ENCODE measurements at places on chromosomes 12 and 14. TPM values are rescaled to one million over a fixed set of nuclear protein-coding genes. Genes with fewer than 3 reads are reported as not detected.

YBX3 gene
- total RNA-seq: 77.0 TPM

AICDA gene
- total RNA-seq: not detected

REM2 gene
- total RNA-seq: 0.26 TPM

TAS2R8 gene
- not detected for total RNA-seq

TAS2R50 gene
- total RNA-seq: 4.7 TPM

AVPR1A gene
- total RNA-seq: not detected

STAB2 gene
- not detected for total RNA-seq

TCTN2 gene
- 11.6 TPM for total RNA-seq

FAM181A gene
- not detected for total RNA-seq

CPNE6 gene
- not detected for total RNA-seq

KRT73 gene
- total RNA-seq: not detected

COL2A1 gene
- total RNA-seq: not detected

SLC38A4 gene
- 0.26 TPM for total RNA-seq

OR4M1 gene
- not detected for total RNA-seq

ACTN1 gene
- total RNA-seq: 199 TPM

ADSS1 gene
- total RNA-seq: 5.5 TPM

OR6C2 gene
- total RNA-seq: not detected

IL26 gene
- not detected for total RNA-seq

LRRC10 gene
- total RNA-seq: not detected

PTPRO gene
- total RNA-seq: 2.0 TPM

DLGAP5 gene
- 24.3 TPM for total RNA-seq

CMKLR1 gene
- 6.5 TPM for total RNA-seq

NEMP1 gene
- total RNA-seq: 11.2 TPM

DNAH10 gene
- total RNA-seq: 0.13 TPM

P2RX7 gene
- total RNA-seq: 2.2 TPM

NTS gene
- 0.44 TPM for total RNA-seq

GPR137C gene
- 0.56 TPM for total RNA-seq

OR6C4 gene
- total RNA-seq: not detected

KCNJ8 gene
- total RNA-seq: 1.2 TPM

FGD4 gene
- total RNA-seq: 61.6 TPM

C12orf56 gene
- total RNA-seq: 2.2 TPM

KLRG1 gene
- total RNA-seq: 0.53 TPM

IL22 gene
- not detected for total RNA-seq

PIK3C2G gene
- total RNA-seq: not detected

SLC7A8 gene
- 75.6 TPM for total RNA-seq

BMAL2 gene
- 48.9 TPM for total RNA-seq

PLD4 gene
- 0.13 TPM for total RNA-seq

ANKRD33 gene
- total RNA-seq: 0.06 TPM

KRT80 gene
- total RNA-seq: 0.62 TPM

FAM222A gene
- total RNA-seq: 0.13 TPM

RPGRIP1 gene
- not detected for total RNA-seq
